ENCODE measurements at places on chromosomes 2 and 18.

DNA sequence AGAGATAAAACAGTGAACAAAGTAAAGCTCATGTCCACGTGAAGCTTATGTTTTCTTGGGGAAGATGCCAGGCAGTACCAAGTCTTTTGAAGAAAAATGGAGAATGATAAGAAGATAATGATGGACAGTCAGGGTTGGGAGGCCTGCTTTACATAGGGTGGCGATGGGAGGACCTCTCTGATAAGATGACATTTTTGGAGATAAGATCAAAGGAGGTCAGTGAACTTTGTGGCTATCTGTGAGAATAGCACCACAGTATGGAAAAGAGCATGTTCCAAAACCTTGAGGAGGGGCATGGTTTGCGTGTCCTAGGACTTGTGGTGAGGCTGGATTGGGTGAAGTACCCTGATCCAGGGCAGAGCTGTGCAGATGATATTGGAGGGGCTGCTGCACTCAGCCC, 461.7 kb upstream of the NRP2 start:
- DNase-seq = no peak

DNA sequence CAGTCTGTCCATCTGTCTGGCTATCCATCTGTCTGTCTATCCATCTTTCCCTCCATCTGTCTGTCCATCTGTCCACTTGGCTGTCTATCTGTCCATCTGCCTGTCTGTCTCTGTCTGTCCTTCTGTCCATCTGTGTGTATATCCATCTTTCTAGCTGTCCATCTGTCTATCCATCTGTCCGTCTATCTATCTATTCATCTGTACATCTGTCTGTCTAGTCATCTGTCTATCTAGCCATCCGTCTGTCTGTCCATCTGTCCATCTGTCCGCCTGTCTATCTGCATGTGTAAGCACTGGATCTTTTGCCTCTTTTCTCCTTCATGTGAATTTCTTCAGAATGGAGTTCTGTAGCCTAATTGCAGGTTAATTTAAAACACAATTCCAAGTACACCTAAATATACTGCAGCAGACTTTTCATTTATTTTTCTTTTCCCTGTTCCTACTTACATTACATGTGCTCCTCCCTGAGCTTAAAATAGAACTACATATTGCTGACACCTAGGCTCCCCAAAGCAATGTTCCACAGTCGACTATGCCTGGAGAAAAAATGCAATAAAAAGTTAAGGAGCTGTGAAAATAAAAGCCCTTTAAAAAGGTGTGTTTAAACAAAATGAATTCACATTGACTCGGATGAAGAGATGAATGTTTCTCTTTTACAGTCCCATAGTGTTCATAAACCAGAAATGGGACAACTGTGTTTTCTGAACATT, 37.4 kb upstream of the TXNDC2 start:
- no peak for DNase-seq

GRCh38 chr18:49726675-49726963, 86.7 kb downstream of the ACAA2 start:
- DNase-seq = no peak

DNA sequence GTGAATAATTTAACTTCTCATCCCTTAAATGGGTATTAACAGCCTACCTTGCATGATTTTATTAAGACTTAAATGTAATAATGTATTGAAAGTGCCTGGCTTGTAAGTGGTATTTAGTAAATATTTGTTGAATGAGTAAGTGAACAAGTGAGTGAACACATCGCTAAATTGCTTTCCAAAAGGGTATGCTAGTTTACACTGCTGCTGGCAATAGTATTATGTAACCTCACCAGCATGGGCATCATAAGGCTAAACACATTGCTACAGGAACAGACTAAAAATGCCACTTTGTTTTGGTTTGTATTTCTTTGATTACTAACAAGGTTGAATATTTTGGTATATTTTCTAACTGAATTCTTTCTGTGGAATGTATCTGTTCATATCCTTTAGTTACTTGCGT, 9.8 kb downstream of the WDR43 start:
- DNase-seq = no peak

DNA sequence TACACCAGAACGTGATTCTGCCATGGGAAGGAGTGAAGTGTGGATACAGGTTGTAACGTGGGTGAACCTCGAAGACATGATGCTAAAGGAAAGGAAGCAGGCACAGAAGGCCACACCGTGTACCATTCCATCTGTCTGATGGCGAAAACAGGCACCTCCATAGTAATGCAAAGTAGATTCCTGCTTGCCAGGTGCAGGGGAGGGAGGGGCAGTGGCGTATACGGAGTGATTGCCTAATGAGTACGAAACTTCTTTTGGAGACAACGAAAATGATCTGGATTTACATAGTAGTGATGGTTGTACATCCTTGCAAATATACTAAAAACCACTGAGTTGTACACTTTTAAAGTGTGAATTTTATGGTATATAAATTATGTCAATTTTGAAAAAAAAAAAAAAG, 106.7 kb downstream of the GBX2 start:
- no peak for DNase-seq

GRCh38 chr2:129112181-129112580, 793.5 kb upstream of the HS6ST1 start:
- DNase-seq = no peak

- no peak for DNase-seq
These were observed 859.1 kb upstream of the GCFC2 start for GRCh38 chr2:76569819-76570218.

- no peak for DNase-seq
These were observed 74.2 kb downstream of the TNS1 start for GRCh38 chr2:217928324-217929181.

GRCh38 chr2:239353692-239354091, 47.1 kb downstream of the HDAC4 start:
- DNase-seq = no peak

DNA sequence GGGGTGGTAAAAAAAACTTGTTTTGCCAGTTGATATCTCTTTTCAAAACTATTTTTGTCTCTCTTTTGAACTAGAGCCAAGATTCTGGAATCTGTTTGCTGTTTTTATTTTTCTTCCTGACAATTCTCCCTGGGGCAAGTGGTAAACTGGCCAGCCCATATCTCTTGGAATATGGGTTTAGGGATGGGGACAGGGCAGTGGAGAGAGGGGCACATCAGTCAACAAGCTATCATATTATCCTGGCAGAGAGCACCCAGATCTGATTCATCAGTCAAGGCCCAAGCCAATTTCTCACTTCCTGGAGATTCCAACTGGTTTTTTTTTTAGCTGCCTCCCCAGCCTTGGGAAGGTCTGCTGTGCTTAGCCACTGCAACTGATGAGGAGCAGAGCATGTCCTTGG, 52.3 kb downstream of the ARHGAP28 start:
- DNase-seq = no peak

DNA sequence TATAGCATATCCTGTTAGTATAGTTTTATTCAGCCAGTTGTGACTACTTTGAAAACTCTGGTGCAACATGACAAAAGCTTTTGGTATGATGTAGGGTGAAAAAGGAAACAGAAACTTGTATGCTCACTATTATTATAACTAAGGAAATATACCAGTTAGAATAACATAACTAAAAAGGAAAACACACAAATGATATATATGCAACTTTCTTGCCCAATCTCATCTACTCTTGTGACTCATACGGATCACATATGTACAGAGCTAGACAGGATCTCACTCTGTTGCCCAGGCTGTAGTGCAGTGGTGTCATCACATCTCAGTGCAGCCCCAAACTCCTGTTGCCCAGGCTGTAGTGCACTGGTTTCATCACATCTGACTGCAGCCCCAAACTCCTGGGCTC, 12.4 kb upstream of the TLK1 start:
- no peak for DNase-seq

DNA sequence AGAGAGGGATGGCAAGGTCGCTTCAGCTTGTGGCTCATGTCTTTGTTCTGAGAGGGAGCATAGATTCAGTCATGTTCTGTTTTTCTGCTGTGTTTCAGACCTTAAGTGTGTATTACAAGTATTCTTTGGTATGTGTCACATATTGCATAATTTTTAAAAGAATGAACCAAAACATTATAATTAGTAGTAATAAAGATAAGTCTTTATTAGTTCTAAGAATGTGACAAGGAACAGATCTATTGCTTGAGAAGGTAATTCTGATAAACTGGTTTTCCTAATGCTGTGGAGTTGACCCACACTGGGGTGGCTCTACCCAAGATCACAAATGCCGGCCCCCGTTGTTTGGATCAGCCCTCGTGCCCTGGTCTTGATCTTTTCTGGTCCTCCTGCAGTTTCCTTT, 124.3 kb upstream of the FOSL2 start:
- no peak for DNase-seq

GRCh38 chr2:42923580-42924417, 131.4 kb upstream of the HAAO start:
- DNase-seq = no peak

All from pancreas (tissue), 10 donors.